Stimulated activated CD8-positive, alpha-beta memory T cell treated with anti-CD3 and anti-CD28 coated beads, Interleukin-15, amount 100 ng/mL, for 1 hour (primary cell): ENCODE measurements at places on chromosomes 5 and 9.

DNA sequence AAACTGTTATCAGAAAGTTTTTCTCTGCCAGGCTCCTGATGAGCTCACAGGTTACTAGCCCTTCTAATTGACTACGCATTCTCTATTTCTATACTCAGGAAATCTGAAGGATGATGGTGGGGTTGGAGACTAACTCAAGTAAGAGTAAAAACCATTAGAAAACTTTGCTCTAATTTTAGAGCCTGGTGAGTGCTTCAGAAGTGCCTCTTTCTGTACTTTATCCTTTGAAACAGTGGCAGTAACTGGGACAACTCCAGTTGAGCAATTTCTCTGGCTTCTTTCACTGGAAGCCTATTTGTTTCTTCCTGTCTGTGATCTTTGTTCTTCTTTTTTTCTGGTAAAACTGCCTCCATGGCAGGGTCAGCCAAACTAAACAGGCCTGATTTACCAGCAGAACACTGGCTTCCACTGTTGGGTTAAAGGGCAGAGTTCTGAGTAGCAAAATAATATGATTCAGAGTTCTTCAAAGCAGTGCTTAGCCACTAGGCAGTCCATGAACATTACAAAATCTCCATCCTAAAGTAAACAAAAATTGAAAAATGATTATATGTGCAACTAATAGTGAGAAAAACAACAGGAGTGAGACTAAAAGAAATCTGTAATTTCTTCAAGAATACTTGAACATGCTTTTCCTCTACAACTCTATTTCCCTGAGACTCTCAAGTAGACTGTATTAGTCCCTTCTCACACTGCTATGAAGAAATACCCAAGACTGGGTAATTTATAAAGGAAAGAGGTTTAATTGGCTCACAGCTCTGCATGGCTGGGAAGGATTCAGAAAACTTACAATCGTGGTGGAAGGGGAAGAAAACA lies 79.8 kb downstream of the MROH2B start:
- DNase-seq: no peak

DNA sequence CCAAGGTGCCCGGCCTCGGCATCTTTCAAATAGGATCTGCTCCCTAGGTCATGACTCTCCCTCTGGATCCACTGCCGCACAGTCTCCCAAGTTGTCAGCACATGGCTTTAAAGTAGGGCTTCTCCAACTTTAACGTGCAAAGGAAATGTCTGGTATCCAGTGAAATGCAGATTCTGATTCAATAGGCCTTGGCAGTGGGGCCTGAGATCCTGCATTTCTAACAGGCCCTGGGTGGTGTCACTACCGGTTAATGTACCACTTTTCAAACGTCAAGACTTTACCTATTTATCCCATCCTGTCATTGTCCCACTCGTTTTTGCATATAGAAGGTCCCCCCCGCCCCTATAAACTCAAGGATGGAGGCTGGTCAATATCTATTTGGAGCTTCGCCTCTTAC lies 137.6 kb upstream of the ZNF618 start:
- no peak for DNase-seq

- DNase-seq: no peak
Observed at GRCh38 chr9:115220319-115221005, 102.5 kb upstream of the TNC start.

DNA sequence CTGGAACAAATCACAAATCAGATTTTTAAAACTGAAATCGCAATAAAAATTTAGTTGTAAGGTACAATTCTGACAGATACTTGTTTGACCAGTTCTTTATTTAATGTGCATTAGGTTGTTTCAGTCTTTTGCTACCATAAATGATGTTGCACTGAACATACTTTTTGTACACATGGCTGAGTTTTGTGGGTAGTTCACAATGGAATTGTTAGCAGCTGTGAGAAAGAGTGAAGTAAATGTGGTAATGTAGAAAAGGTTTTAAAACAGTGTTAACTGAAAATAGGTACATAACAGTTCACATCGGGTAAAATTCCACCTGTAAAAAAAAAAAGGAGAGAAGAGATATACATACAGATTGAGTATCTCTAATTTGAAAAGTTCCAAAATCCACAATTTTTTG lies 25.6 kb downstream of the MRPS27 start:
- DNase-seq: no peak

DNA sequence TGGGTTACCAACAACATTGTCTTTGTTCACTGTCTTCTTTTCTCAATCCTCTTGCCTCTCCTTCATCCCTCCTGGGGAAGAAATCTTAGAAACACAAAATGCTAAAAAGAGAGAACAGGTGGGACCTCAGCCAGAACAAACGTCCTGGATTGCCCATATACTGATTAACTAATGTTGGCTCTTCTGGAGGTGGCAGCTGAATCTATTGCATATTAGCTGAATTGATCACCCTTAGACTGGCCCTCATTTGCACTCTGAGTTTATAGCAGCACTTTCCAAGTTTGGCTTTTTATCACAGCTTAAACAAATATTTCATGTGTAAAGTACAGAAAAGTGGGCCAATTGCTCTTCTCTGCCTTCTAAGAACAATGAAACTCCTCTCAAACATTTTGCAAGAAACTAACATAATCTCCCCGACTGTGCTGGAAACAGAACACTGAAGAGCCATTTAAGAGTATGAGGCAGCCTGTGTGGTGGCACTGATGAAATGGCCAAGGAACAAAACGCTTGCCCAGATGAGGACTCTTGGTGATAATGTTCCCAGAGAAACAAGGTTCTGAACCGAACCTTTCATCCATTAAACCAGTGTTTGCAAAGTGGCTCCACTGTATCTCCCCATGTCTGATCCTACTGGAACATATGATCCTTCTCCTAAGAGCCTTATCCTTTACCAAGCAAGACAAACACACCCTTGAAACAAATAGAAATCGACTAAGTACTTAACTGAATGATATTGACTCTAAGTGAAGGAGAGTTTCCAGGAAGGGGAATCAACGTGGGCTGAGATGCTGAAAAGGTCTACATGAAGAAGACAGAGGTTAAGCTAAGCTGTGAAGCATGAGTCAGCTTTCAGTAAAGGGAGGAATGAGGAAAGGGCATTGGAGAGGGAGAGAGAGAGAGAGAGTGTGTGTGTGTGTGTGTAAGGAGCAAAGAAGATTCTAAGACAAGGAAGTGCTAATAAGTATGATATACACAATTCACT lies 83.2 kb upstream of the LIFR start:
- no peak for DNase-seq

DNA sequence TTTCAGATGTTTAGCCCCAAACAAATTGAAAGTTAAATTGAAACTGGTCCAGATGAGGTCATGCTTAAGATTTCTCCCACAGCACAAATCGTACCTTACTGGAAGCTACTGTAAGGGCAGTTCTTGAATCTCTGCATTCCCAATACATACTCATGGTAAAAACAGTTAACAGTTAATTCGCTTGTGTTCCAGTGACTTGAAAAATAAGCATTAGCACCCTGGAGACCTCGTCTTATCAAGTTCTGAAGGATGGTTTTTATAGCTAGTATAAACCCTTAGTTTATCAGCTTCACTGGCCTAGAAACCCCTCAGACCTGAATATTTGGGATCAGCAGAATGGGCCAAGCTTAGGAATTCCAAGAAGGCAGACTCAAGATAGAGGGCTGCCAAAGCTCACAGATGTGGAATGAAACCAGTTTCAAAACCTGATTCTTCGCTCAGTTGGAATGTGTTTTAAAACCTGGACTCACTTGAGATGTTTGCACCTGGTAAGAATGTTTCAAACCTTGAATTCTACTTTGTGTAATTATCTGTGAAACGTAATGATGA lies 103.6 kb downstream of the C9orf152 start:
- no peak for DNase-seq

GRCh38 chr5:170184737-170185136 lies 48.0 kb upstream of the C5orf58 start:
- no peak for DNase-seq

- DNase-seq: no peak
Observed at GRCh38 chr9:34989946-34990635, 546 bp downstream of the DNAJB5 start.

DNA sequence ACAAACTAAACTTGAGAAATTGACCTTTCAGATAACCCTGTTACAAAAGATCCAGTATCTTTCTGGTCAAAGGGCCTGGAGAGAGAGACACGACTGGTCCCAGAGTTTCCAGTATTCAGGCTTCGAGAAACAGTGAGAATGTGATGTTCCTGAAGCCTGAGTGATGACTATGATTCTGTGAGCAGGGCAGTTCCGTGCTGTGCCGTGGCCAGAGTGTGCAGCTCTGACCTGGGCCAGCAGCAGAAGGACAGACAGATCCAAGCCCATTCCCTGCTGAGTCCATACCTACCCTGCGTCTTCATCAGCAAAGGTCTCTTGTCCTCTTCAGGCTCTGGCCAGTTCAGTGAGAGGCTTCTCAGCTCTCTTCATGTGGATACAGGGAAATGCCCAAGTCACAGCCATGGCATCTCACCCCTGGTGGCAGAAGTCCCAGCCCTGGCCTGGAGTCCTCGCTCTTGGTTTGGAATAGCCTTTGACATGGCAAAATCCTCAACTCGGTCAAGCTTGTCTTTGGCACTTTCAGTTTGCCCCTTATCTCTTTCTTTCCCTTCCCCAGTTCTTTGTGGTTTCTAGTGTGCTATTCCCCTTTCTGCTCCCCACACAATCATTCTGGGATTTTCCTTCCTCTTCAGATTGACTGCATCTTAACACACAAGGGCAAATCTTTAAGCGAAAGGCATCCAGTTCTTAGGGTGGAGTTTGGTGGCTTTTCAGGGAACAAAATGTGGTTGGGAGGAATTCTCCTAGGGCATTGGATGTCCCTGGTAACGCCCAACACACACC lies 107.7 kb downstream of the LIFR start:
- no peak for DNase-seq

DNA sequence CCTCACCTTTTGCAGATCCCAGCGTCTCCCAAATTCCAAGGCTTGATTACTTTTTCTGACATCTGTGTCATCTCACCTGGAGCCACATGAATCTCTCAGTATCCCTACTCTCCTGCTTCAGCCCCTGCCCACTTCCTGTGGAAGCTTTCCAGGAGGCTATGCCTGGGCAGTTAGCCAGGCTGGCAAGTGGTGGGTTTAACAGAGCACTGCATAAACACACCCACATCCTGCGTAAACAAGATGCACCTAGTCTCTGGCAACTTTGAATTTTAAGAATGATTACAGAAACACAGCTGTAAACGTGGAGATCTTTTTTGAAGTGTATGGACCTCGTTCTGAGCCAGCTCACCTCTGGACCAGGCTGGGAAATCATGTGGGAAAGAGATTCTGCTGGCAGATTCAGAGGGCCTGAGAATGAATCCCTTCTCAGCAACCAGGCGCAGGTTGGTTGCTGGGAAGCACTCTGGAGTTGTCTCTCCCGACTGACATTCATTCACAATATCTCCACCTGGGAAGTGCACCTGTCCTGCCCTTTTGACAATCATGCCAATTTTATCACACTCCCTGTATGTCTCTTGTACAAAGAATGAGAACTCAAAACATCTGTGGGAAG lies 55.7 kb upstream of the FANCC start:
- DNase-seq: no peak

DNA sequence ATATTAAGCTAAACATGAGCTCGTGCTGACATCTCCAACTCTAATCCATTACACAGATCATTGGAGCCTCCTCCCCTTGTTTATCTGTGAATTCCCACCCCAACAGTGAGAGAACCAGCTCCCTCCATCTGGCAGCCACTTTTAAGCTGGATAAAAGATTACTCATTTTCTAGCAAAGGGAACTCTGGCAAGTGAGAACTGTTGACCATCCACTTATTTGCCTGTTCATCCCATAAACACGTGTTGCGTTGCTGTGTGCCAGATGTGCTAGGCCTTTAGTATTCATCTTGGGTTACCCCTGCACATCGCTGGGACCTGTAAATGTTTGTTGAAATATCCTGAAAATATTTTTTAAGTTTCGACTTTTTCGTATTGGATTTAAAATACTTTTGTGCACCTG lies 2.4 kb upstream of the TOR1A start:
- DNase-seq: no peak

DNA sequence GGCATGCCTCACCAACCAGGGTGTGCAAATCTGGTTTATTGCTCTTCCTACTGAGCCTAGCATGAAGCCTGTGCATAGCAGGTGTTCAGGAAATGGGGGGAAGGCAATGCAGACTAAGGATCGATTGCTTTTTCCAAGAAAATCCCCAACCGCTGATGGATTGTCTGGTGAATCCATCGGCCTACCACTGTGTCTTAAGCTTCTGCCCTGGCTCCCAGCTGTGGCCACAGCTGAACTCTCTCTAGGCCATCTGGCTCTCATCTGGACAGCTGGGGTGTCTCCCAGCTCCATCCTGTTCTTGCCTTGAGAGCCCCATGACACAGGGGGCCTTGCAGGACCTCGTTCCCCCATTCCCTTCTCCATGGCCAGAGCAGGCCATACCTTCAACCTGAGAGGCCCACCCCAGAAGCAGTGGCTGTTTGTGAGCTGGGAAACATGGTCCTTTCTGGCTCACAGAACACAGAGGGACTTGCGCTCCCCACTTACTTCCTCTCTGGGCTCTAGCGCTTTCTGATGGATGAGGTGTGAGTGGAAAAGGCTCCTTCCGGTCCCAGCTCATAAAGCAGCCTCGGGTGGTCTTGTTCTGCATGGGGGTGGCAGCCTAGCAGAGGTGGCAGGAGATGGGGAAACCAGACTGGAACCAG lies 41.8 kb downstream of the COL27A1 start:
- no peak for DNase-seq

DNA sequence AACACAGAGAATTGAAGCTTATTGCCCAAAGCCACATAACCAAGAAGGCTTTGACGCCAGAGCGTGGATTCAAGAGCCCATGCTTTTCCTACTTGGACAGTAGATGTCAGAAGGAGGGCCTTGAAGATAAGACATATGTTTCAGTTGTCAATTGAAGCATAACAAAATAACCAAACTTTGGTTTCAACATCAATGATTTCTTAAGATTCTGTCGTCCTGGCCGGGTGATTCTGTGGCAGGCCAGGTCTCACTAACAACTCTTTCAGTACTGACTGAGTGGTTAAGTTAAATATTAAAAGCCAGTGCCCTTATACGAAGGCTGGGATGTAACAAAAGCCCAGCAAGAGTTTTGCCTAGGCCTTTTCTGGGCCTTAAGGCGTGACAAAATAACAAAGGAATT lies 94.0 kb downstream of the RCL1 start:
- no peak for DNase-seq
